Renal cortex interstitium (tissue), 15 donors: ENCODE measurements at places on chromosomes 13 and 19. TPM values are rescaled to one million over a fixed set of nuclear protein-coding genes. Genes with fewer than 3 reads are reported as not detected.

- peak; percentile 73 for DNase-seq
Observed at GRCh38 chr13:43785650-43786471, 911 bp downstream of the ENOX1 start.

DNA sequence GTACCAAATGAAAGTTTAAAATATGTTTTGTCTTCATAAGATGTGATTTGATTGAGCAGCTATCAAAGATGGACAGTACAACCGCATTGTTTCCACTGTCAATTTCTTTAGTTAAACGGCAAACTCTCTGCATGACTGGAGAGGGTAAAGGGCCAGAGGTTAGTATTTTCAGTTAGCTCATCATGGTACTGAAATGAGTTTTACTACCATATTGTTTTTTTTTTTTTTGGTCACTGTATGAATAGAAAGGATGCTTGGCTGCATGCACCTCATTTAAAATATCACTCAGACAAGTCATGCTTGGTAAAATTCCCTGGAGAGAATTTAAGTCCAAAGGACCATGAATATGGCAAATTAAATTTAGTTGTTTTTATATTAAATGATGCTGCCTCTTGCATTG, 942.1 kb upstream of the SPRY2 start:
- no peak for DNase-seq

DNA sequence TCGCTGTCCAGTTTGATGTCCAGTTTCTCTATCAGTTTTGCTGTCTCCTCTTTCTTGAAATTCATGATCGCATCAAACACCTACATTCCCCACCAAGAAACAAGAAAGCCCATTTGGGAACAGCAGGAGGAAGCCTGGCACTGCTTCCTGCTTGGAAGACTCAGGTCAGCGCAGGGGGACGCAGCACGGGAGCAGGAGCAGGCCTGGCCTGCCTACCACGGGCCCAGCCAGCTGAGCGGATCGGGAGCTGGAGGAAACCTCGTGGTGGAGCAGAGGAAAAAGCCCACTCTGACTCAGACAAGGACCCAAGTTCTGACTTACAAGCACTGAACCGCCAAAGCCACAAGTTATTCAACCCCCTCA, 3.9 kb downstream of the EEF2 start:
- DNase-seq: no peak

- no peak for DNase-seq
Observed at GRCh38 chr19:6067975-6068374, 42.3 kb downstream of the RFX2 start.

The COL4A1 gene
- 563 TPM for polyA plus RNA-seq

DNA sequence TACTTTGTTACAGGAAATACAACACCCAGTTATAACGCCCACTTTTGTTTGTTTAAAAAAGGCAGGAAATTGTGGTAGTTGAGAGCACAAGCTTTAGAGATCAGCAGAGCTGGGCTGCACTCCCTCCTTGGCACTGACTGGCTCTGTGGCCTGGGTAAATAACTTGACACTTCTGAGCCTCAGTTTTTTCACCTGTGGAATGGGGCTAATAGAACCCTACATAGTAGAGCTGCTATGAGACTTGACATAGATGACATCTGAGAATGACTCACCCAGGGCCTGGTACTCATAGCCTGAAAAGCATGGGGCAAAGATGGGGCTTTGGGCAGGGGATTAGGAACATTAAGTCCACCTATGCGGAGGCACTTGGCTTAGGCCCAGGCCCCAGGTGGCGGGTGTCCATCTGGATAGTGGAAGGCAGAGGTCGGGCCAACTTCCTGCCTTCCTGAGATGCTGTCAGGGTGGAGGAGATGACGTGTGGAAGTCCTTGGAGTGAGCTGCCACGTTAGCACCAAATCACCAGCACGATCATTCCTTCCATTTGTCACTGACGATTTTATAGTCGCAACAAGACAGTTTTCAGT, 159.1 kb downstream of the KATNAL1 start:
- no peak for DNase-seq

DNA sequence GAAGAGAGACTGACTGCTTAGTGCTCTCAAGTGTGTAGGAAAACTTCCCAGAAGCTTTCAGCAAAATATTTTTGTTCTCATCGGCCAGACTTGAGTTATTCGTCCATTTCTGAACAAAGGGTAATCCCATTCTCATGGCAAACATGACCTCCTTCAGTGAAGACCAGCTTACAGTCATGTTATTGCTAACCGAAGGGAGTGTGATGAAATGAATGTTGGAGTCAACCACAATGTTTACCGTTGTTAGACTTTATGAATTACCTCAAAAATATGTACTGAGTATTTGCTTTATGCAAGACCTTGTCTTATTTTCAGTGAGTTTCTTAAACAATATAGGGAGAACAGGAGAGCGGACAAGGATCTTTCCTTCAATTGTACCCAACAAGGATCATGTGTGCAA, 228.6 kb downstream of the LMO7 start:
- DNase-seq: no peak

GRCh38 chr13:110331362-110331761, 24.3 kb downstream of the COL4A2 start:
- no peak for DNase-seq

DNA sequence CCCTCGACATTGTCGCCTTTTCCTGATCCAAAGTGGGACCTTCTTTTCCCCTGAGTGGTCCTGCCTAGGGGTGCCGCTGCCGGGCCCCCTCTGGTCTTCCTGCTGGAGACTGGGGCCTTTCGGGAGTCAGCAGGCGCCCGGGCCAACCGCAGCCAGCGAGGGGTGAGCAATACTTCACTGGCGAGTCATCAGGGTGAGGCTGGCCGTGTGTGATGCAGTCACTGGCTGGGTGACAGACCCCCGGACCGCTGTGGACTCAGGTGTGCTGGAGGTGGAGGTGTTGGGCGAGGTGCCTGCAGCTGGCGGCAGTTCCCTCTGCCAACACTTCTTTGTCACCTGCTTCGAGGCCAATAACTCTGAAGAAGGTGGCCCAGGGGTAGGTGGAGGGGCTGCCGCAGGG, 1.5 kb upstream of the CGB5 start:
- DNase-seq: no peak

The ACP4 gene
- polyA plus RNA-seq: 0.07 TPM

DNA sequence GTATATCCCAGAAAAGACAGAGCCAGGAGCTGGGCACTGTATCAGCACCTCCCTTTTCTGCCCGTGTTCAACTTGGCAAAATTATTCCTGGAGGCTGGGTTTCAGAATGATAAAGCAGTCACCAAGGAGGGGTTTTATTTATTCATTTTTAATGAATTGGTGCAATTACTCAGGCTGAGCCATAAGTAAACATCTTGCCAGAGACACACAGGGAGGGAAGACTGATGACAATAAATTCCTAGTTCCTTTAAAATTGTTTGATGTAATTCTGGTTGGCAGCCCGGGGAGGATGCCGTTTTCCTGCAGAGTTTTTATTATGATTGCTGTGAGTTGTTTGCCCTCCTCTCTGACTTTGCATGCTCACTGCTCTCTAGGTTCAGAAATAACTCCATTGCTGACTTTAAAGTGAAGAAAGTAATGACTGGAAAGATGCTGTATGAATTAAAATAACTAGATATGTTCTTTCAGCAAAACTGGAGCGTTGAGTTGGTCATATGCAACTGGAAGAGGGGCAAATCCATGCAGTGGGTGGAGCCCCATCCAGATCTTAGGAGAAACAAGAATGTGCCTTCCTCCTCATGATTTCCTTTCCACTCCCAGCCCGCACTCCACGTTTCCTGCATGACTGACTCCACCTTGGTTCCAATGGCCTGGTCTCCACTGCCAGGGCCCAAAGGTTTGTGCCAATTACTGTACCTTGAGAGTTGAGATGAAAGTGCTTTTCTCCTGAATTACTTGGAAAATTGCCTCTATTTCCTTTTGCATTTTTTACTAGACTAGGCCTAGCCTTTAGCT, 182.1 kb downstream of the RFC3 start:
- no peak for DNase-seq

DNA sequence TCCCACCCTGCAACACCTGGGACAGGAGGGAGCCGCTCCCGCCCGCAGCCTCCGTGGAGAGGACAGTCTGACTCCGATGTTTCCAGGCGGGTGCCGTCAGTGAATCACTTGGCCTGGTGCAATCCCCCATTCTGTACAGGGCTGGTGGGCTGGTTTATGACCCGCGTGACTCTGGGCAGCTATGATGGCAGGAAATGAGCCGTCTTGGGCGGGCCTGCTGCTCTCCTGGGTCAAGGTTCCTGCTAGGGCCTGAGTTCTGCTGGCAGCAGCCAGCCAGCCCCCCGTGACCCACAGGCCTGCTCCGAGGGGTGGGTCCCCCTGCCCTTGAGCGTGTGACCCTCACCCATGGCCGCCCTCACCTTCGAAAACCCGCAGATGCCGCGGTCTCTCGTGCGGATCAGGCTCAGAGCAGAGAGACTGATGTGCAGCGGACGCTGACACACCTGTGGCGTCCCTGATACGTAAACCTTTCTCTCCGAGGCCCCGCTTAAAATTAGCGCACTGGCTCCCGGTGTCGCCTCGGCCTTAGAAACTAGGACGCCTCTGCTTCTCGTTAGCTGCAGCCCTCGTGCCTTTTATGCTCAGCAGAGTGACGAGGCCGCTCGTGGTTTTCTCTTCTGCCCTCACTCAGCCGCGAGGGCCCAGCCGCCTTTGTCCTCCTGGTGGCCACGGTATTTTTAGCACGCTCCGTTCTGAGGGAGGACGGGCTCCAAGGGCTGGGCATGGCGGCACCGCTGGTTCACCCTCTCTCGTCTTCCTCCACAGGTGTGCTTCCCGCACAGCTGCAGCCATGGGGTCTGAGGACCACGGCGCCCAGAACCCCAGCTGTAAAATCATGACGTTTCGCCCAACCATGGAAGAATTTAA, 63.4 kb downstream of the KDM4B start:
- no peak for DNase-seq

GRCh38 chr19:10991521-10992081, 30.8 kb downstream of the SMARCA4 start:
- no peak for DNase-seq

DNA sequence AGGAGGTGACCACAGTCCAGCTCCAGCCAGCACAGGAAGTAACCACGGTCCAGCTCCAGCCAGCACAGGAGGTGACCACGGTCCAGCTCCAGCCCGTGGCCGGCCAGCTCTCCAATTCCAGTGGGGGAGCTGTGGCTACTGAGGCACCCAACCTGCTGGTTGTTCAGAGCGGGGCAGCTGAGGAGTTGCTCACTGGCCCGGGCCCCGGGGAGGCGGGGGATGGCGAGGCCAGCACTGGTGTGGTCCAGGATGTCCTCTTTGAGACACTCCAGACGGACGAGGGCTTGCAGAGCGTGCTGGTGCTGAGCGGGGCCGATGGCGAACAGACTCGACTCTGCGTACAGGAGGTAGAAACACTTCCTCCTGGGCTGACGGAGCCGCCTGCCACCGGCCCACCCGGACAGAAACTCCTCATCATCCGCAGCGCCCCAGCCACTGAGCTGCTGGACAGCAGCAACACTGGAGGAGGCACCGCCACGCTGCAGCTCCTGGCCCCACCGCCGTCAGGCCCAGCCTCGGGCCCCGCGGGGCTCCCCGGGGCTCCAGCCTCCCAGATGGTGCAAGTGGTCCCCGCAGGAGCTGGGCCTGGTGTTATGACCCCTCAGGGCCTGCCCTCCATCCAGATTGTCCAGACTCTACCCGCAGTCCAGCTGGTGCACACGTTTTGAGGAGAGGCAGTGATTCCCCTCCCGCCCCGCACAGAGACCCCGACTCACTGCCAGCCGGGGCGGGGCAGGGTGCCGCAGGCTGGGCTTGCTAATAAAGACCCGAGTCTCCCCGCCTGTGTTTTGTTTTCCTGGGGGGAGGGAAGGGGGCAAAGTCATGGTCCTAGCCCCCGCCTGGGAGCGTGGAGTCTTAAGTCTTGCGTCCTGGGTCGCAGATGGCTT, 1.0 kb upstream of the NAT14 start:
- no peak for DNase-seq

The CYP2A6 gene
- polyA plus RNA-seq: 0.24 TPM

DNA sequence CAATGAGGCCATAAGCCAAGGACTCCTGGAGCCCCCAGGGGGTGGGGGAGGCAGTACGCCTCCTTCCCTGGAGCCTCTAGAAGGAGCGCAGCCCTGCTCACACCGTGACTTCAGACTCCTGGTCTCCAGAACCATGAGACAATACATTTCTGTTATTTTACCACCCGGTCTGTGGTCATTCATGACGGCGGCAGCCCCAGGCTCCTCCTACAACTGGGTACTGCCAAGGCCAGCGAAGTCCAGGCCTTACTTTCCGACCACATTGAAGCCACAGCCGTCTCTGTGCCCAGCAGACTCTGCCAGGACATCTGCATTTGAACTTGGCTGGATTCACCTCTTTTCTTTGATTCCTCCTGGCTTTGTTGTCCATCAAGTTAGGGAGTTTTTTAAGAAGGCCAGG, 10.5 kb downstream of the GNG7 start:
- no peak for DNase-seq

DNA sequence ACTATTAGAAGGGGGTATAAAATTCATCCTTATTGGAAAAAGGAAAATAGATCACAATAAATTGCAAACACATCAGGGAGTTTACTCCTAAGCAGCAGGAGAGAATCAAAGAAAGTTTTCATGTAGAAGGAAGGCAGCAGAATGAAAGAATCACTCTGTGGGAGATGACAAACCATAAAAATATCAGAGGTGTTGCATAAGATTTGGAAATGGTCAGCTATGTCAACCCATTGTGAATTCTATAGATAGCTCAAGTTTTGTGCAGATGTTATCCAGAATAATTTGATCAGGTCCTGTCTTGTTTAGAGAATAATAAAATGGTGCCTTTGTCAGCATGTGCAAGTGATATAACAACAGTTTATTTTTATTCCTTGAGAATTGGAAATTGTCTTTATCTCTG, 622.4 kb downstream of the DCT start:
- DNase-seq: no peak

- no peak for DNase-seq
Observed at GRCh38 chr19:32173836-32174235, 171.6 kb upstream of the ZNF507 start.

The FBXO27 gene
- 7.2 TPM for polyA plus RNA-seq

DNA sequence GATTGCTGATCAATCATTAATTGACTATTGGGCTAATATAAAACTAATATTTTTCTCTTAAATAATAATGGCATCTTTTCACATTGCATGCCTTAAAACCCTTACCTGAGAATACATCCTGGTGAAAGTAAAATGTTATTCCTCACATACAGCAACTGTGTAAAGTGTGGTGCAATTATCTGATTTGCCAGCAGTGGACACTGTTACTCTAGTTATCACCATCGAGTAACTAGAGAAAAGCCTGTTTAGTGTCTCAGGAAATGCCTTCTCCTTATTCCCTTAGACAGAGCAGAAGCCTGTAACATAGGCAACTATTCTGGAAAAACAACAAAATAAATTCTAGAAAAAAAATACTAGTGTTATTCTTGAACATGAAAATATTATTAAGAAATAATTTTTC, 459.8 kb downstream of the FGF14 start:
- DNase-seq: peak; percentile 54

DNA sequence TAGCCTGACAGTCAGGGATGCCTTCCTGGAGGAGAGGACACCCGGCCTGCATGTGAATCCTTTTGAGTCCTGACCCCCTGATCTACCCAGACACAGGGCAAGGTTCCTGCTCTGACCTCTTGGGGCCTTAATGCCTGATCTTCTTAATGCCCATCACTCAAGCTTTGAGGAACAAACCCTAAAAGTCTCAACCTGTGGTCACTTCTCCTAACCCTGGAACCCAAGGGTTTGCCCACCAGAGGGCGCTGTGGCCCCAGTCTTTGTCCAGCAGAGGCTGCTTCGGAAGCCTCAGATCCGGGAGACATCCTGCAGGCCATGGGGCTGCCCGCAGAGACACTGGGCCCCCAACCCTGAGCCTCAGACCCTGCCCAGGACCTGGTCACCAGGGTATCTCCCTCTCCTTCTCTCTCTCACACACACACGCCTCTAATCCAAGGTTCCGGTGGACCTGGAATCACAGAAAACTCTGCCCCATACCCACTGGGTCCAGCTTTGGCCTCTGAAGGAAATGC, 9.8 kb upstream of the DPF1 start:
- DNase-seq: no peak
